ENCODE measurements at places on chromosomes 13 and 19.
A peak's percentile ranks its signal among the peaks of the same experiment; 100 is the strongest.

- no peak for DNase-seq
These were observed 463.5 kb downstream of the GPC6 start for GRCh38 chr13:93690139-93690538.

DNA sequence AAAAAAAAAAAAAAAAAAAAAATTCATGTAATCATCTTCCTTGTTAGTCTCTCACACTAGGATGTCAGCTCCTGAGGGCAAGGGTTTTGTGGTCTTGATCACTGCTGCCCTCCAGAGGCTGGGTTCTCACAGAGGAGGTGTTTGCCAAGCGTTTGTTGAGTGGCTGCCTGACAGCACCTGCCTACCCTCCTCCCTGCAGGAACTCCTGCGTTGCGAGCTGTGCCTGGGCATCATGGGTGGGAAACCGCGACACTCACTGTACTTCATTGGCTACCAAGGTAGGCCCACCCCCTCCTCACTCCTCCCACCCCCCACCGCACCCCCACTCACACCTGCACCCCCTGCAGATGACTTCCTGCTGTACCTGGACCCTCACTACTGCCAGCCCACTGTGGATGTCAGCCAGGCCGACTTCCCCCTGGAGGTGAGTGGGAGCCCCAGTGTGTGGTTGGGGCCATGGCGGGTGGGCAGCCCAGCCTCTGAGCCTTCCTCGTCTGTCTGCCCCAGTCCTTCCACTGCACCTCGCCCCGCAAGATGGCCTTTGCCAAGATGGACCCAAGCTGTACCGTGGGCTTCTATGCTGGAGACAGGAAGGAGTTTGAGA is 8.1 kb downstream of the ATG4D start:
- DNase-seq, result no peak

GRCh38 chr19:41623360-41623759 is 3.5 kb downstream of the CEACAM4 start:
- DNase-seq, result no peak

- no peak for DNase-seq
These were observed 3.6 kb downstream of the ACTN4 start for GRCh38 chr19:38650911-38651584.

GRCh38 chr13:79307433-79307861 is 98.6 kb downstream of the RBM26 start:
- no peak for DNase-seq

- DNase-seq, result no peak
These were observed 108.6 kb downstream of the LACC1 start for GRCh38 chr13:43988302-43988701.

DNA sequence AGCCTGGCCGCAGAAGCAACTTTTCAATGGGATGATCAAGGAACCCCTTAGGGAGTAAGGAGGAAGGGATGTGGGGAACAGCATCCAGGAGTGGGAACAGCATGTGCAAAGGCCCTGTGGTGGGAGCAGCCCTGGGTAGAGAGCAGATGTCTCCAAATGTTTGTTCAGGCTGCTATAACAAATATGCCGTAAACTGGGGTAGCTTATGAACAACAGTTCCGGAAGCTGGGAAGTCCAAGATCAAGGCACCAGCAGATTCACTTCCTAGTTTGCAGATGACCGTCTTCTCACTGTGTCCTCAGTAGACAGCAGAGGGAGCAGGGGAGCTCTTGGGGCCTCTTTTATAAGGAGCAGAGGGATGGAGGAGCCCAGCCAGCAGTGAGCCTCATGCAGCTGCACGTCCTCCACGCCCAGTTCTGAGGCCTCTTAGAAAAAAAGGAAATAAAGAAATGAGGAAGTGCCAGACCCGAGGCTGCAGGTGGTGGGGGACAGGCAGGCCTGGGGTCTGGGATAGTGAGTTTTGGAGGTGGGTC is 4.2 kb upstream of the LRRC25 start:
- no peak for DNase-seq

GRCh38 chr19:8580710-8581281 is 3.6 kb upstream of the MYO1F start:
- peak; percentile 78 for DNase-seq

GRCh38 chr13:33639158-33639557 is 178.8 kb upstream of the RFC3 start:
- DNase-seq, result no peak

GRCh38 chr19:9498183-9498902 is at the start of gene ZNF560:
TSS of gene ZNF560 (minus strand) at chr19:9498616. CDS start at chr19:9475313, 23,303 bp downstream.
- no peak for DNase-seq

DNA sequence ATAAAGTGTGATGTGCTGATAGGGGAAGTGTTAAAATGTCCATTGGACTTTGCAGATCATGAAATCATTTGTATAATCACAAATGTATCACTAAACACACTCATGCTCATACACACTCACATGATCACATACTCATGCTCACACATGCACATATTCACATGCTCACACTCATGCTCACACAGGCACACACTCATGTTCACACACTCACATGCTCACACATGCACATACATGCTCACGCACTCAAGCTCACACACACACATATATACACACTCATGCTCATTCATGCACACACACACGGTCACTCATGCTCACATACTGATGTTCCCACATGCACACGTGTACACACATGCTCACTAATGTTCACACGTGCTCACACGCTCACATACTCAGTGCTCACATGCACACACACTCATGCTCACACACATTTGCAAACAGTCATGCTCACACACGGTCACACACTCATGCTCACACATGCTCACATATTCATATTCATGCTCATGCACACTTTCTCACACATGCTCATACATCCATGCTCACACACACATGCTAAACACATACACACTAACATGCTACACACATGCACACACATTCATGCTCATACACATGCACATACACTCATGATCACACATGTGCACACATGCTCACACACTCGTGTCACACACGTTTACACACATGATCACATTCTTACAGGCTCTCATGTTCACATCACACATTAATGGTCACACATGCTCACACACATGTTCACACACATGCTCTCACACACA is 116.7 kb upstream of the GJB6 start:
- no peak for DNase-seq

GRCh38 chr13:107211073-107211472 is 643.1 kb upstream of the ARGLU1 start:
- peak; percentile 9 for DNase-seq

DNA sequence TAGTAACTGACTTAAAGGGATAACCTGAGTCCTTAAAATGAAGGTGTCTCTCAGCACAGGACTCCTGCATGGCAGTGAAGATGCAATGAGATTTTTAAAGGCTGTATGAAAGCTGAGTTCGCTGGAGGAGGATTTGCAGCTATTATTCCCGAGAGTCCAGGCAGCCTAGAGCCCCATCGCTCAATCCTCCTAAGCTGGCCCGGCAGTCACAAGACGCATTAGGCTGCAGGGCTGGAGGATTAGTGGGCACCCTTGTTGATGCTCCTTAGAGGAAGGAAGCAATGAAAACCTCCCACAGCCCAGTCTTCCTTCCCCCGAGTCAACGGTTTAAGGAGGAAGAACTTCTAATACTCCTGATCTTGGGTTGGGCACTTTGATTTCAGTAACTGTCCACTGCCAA is 239.5 kb downstream of the EFNB2 start:
- DNase-seq, result no peak

- no peak for DNase-seq
These were observed 2.3 kb upstream of the LGALS7B start for GRCh38 chr19:38786572-38787265.

DNA sequence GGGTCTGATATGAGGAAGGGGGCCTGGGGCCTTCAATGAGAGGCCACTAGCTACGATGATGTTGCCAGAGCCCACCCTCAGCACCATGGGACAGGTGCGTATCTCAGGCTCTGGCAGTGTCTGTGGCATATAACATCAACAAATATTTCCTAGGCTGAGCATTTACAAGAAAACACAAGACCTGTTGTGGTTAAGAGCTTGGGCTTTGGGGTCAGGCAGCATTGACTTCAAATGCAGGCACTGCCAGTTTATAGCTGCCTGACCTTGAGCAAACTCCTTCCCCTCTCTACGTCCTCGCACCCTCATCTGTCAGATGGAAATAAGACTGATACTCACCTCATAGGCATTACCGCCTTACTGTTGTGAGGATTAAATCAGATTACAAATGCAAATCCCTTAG is 156.0 kb downstream of the KATNAL1 start:
- no peak for DNase-seq

- no peak for DNase-seq
These were observed 19.1 kb upstream of the SPATA13 start for GRCh38 chr13:24141333-24141910.

GRCh38 chr19:53908935-53909415 is at the start of gene CACNG7:
TSS of gene CACNG7 (plus strand) at chr19:53909278. CDS start at chr19:53912832, 3,554 bp downstream.
- DNase-seq, result no peak

DNA sequence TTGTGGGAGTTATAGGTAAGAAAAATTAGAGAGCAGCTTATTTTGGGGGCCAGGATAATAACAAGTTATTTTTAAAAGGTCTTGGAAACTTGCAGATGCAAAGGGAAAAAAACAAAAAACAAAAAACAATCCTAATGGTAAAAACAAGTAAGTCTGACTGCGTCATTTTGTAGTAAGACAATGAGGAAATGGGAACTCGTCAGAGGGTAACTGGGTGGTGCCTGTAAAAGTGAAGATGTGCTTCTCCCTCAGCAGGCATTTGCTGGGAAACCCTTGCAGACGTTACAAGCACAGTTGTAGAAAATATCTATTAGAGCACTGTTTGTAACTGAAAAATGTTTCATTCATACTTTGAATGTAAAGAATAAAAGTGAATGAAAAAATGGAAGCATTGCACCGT is 2.2 kb upstream of the TNFSF13B start:
- DNase-seq, result no peak

GRCh38 chr13:113663934-113664333 is 3.1 kb upstream of the GRK1 start:
- DNase-seq, result no peak

- no peak for DNase-seq
These were observed 10.8 kb downstream of the CEACAM18 start for GRCh38 chr19:51489113-51489512.

- no peak for DNase-seq
These were observed 44.3 kb downstream of the SHISA2 start for GRCh38 chr13:26007261-26008125.

GRCh38 chr19:16025108-16026101 is 50.9 kb upstream of the TPM4 start:
- DNase-seq, result no peak

DNA sequence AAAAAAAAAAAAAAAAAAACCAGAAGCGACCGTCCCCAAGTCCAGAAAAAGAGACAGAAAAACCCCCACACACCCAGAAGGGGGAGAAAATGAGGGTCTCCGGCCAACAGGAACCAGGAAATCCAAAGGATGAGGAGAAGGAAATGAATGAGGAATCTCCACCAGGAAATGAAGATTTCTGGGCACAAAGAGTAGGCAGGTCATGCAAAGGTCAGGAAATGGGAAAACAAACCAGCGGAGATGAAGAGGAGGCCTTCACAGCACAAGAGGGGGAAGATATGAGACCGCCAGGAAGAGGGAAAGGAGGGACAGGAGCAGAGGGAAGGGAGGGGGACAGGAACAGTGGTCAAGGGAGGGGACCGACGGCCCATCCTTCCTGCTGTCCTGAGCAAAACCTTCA is 5.8 kb downstream of the TEAD2 start:
- no peak for DNase-seq

DNA sequence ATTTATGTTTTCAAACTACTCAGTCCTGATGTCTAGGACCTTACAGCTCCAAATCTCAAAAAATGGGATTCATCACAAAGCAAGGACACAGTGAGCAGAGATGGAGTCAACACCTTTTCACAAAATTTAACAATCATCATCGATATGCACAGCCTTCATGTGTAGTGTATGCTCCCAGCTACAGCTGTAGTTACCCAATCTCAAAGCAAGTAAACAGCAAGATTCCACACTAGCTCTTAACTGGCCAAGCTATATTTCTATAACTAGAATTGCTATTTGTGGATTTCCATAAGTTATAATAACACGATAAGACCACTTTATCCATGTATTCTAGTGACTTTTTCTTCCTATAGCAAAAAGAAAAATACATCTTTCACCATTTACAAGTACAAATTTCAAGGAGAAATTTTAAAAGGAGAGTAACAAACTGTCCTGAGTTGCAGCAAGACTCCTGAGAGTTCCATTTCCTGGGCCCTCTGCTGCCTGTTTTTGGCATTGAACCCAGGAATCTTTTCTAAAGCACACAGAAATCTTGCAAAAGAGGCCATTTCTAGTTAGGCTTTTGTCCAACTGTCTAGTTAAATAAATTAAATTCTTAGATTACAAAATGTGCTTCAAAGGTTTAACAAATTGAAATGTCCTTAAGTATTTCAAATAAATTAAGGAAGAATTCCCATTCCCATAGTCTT is 460.6 kb downstream of the FGF14 start:
- DNase-seq, result no peak

GRCh38 chr13:24827799-24828198 is 63.8 kb downstream of the RNF17 start:
- no peak for DNase-seq

DNA sequence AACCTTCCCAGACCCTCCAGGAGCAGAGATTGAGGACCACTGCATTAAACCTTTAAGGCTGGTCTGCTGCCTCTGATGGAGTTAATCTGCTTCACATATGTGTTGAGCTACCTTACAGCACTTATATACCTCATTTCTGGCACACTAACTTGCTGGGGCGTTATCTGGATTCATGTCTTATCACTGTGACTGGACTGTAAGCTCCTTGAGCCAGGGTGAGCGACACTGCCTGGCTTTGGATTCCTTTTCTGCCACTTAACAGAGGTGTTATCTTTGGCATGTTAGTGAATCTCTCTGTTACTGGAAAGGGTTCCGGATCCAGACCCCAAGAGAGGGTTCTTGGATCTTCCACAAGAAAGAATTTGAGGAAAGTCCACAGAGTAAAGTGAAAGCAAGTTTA is 69.8 kb upstream of the RGCC start:
- no peak for DNase-seq

DNA sequence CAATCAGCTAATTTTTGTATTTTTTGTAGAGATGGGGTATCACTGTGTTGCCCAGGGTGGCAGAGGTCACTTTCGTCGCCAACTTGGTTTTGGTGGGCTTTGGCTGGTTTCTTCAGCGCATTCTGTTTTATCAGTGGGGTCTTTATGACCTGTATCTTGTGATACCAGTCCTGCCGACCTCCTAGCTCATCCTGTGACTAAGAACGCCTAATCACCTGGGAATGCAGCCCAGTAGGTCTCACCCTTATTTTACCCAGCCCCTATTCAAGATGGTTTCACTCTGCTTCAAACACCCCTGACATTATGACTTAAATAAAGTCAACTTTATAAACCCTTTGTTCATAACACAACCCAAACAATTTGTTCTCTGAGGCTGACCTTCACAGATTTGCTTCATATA is 3.0 kb upstream of the ZNF878 start:
- DNase-seq, result no peak

GRCh38 chr19:8610041-8610935 is at the start of gene ADAMTS10:
TSS of gene ADAMTS10 (minus strand) at chr19:8610715. CDS start at chr19:8605710, 5,005 bp downstream.
- peak; percentile 10 for DNase-seq

DNA sequence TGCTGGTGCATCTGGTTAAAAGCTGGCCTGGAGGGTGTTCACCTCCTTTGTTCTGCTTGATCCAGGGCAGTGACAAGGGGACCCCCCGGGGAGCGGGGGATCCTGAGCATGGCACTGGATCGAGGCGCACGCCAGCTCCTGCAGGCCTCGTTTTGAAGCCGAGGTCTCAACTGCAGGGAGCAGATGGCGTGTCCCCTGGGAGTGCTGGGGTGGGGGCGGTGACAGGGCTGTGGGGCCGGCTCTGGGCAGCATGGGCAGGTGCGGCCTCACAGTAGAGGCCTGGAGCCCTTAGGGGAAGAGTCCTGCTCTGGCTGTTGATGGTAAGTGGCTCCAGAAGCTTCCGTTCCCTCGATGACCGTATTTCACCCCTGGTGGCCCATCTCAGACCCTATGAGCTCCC is 51.8 kb downstream of the CRTC1 start:
- no peak for DNase-seq

GRCh38 chr19:3398900-3399278 is 32.5 kb downstream of the NFIC start:
- no peak for DNase-seq
